ENCODE measurements at places on chromosomes 4 and X.

DNA sequence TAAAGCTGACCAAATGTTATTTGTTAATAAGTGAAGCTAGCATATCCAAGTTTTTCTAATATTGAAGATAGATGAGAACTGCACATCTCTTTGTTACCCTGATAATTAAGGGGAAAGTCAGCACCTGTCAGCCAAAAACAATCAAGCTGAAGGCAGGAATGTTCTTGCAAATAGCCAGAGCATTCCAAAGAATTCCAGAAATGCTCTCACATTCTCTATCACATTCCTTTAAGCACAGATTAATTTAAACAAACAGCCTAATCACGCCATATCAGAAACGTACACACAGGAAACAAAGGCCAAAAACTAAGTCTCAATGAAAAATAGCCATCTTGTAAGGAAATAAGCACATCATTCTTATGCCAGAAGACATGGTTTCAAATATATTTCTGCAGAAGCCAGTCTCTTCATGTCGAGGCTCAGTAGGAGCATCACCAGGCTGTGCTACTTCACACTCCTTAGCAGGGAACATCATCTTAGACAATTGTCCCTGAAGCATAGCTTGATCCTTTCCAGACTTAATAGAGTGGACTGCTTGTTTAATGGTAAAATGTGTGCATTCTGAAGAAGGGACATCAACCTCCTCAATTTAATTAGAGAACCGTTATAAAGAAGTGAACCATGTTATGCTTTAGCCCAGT is 252.9 kb upstream of the TTC29 start:
- no peak for DNase-seq

- DNase-seq: no peak
These were observed 378.5 kb downstream of the KLHL4 start for GRCh38 chrX:87896057-87896456.

GRCh38 chrX:81201671-81202455 is at the start of the genes HMGN5 and SH3BGRL:
TSS of gene HMGN5 (minus strand) at chrX:81201913. CDS start at chrX:81121549, 80,364 bp downstream.
TSS of gene SH3BGRL (plus strand) at chrX:81202102. CDS start at chrX:81202201, 99 bp downstream.
- peak; percentile 70 for DNase-seq

- DNase-seq: no peak
These were observed 205.1 kb downstream of the STPG2 start for GRCh38 chr4:97938141-97938540.

DNA sequence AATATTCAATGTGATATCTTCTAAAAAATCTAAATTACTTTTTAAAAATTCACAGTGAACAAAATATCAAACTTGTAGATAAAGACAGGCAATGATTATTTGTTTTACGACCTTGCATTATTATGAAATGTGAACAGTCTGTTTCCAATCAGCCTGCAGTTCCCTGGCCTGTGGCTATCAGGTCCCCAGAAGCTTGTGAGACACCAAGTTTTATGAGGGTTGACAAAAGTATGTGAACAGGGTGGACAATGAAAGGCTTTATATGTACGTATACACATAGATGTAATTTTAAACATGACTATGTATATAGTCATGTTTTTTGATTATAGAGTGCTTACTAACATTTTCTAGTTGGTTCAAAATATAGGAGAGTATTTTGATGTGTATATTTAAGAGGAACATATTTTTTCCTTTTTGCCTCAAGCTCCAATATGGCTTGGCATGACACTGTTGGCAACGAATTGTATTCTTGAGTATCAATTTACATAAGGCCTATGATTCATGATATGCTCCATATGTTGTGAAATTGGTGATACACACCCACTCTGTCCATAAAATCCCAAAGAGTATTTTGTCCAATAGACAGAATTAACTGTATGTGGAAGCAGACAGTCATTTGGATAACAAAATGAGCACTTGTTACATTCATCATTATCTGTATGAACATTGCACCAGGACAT is 55.7 kb downstream of the BTC start:
- no peak for DNase-seq

DNA sequence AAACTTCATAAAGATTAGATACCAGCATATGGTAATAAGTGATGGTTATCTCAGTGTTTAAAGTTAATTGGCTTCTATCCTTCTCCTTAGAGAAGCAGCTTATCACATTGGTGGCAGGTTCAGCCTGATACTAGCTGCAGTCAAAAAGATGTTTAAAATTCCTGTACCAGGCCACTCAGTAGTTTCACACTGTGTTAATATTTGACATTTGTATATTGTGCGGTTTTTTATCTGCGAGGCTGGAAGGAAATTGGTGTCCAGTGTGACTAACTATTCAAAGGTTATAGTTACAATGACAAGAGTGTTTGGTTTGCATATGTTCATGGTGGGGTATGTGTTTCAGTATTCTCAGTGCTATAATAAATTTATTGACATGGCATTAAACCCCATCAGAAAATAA is 27.5 kb upstream of the TBC1D8B start:
- DNase-seq: no peak

DNA sequence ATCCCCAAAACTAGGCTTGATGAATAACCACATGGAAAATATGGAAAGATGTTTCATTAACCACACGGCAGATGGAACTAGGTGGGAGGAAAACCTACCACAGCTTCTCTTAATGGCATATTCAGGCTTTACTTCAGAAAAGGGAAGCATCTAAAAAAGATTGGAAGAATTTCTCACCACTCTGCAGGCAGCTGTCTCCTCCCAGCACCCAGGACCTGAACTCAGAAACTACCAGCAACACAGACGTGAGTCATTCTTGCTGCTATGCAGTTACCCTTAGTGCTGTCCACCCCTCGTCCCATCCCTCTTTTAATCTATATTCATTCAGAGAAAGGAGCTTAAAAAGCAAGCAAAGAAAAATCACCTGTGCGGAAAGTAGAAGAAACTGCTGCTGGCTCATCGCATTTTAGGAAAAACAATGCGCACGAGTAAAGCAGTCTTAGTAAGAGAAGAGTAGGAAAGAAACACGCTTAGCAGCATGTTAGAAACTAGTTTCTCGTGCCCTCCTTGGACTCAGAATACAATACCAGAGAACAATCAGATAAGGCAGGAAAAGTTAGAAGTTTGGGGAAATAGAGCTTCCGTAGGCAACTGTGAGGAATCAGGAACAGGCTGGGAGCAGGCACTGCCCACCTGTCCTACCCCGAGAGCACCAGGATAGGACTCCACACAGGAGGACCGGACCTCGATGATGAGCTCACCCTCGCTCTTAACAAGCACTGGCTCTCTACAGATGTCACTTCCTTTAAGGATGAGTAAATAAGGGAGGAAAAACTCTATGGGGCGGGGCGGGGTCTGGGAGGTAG is 48.1 kb upstream of the ENPP6 start:
- no peak for DNase-seq

GRCh38 chrX:83845397-83845796 is 15.5 kb upstream of the CYLC1 start:
- DNase-seq: no peak

DNA sequence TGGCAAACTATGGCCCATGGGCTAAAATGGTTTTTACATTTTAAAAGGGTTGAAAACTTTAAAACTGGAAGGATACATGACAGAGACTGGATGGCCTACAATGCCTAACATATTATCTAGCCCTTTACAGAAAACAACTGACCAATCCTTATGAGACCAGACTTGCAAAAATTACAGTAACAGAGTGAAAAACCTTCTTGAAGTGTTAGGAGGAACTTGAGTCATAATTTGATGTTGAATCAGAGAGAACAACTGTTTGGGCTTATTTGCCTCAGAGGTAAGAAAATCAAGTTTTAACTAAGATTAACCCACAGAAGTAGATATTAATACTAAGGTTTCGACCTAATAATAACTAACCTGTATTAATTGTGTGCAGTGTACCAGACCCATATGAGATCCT is 12.4 kb upstream of the NAP1L5 start:
- DNase-seq: no peak

GRCh38 chr4:46945062-46945461 is 36.0 kb upstream of the COX7B2 start:
- DNase-seq: no peak

DNA sequence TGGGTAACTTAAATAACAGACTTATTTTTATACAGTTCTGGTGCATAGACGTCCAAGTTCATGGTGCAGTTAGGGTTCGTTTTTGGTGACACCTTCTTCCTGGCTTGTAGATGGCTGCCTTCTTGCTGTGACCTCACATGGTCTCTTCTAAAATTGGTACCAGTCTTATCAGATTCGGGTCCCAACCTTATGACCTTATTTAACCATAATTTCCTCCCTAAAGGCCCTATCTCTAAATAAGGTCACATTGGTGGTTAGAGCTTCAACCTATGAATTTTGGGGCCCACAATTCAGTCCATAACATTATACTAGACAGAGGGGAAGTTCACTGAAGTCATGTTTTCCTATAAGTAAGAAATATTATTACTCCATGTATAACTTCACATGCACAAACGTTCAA is 128.0 kb downstream of the CFAP299 start:
- no peak for DNase-seq

DNA sequence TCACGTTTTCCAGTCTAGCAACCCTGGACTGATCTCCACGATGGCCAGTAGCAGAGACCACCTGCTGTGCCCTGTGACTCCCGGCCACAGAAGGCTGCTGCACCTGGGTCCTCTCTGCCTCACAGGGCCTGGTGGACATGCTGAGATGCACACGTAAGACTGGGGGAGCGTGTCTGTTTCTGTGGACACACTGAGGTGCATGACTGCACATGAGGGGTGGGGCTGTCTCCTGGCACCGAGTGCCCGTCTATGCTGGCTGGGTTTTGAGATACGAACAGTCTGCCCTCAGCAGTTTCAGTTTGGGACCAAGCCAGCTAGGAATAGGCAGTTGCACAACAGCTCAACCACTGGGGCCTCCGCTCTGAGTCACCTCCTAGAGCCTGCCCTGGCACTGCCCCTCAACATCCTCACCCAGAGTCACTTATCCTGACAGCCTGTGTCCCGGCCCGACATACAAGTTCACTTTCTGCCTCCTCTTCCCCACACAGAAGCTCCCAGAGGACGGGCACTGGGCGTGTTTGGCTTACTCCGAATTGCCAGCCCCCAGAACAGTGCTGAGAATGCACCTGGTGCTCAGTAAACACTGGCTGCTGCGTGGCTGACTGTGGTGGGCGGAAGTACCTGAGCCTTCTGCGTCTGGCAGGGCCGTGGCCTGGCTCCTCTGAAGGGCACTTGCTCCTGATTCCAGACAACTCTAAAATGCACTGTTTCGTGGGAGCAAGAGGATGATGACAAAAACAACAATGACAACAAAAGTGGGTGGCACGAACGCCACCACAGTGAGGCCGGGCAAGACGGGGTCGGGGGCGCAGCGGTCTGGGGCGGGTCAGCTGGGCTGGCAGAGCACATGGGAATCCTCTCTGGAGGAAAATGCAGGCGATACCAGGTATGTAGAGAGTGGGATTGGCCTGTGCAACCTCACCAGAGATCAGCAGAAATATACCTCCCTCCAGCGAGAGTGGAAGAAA is 30.9 kb downstream of the RNF212 start:
- DNase-seq: peak; percentile 60

GRCh38 chr4:144547678-144548298 is 98.2 kb upstream of the HHIP start:
- DNase-seq: no peak

DNA sequence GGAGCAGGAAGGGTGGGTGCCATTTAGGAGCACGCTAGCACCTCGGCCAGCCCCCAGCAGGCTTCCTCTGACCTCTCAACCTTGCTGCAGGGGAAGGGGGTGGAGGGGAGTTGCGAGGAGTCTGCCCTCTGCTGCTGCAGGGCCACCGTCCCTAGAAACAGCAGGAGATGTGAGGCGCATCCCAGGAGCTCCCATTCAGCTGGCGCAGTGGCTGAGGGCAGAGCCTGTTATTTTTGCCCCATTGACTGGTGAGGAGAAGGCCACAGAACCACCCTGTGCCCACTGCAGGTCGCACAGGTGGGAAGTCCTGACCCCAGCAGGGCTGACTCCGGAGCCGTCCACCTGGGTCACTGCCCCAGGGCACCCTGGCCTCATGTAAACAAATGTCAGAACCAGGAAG is 8.0 kb downstream of the PDE6B start:
- no peak for DNase-seq

GRCh38 chr4:170400361-170400760 is 310.6 kb upstream of the AADAT start:
- no peak for DNase-seq

DNA sequence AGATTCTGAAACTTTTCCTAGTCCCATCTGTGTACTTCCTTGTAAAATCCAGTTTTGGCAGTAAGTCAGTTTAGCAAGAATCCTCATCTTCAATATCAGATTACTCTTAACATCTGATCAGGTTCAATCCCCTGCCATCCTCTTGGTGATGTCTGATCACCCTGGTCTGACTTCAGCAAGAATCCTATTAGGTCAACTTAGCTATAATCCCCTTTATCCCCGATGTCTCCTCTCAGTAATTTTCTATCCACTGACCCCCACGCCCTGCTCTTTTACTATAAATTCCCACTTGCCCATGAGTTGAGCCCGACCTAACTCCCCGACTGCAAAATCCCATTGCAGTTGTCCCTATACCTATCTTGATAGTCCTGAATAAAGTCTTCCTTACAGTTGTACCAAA is 57.9 kb upstream of the PRSS48 start:
- DNase-seq: no peak

- DNase-seq: no peak
These were observed 241.9 kb downstream of the SLC39A8 start for GRCh38 chr4:102103368-102103767.
